ENCODE measurements at places on chromosomes 12 and 14.

- no peak for DNase-seq
These were observed 256.9 kb downstream of the SYT1 start for GRCh38 chr12:79121486-79121885.

DNA sequence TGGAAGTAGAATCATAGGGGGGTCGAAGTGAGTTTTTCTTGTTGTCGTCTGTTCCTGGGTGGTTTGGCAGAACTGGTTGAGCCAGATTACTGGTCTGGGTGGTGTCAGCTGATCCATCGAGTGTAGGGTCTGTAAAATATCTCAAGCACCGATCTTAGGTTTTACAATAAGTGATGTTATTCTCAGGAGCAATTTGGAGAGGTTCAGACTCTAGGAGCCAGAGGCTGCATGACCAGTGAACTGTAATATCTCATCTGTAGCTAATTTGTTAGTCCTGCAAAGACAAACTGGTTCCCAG is 9.7 kb upstream of the SERPINA1 start:
- no peak for DNase-seq

DNA sequence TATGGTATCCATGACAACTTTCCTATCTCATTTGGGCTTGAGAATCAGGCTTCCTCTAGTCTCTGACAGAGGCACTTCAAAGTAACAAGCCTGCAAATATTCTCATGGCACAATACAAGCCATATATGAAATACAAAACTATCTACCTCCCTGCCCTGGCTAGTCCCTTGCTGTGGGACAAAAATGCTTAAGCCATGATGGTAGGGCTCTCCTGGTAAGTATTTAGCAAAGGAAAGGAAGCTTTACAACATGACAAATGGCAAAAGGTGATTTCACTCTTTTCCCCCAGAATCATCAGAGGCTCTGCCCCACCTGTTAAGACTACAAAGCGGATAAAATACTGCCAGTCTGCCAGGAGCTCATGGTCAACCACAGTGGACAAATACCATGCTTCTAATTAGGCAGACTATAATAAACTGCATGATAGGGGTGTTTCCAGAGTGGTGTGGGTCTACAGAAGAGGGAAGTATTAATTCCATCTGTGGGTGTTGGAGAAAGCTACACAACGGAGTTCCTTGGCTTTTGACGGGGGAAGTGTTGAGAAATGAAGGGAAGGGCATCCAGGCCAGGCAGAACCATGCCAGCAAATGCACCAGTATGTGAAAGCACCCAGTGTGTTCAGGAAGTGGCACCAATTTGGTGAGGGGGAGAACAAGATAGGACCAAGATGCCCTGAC is 92.9 kb downstream of the SPTSSA start:
- no peak for DNase-seq

GRCh38 chr12:24554612-24555295 is 394.1 kb downstream of the BCAT1 start:
- DNase-seq = no peak

- no peak for DNase-seq
These were observed 58.2 kb downstream of the GRIP1 start for GRCh38 chr12:66620688-66621087.

GRCh38 chr12:6957151-6957701 is 6.1 kb downstream of the PTPN6 start:
- no peak for DNase-seq

GRCh38 chr12:131041968-131042833 is 88.5 kb downstream of the ADGRD1 start:
- DNase-seq = no peak

- no peak for DNase-seq
These were observed 191.5 kb downstream of the SYT1 start for GRCh38 chr12:79055926-79056674.

DNA sequence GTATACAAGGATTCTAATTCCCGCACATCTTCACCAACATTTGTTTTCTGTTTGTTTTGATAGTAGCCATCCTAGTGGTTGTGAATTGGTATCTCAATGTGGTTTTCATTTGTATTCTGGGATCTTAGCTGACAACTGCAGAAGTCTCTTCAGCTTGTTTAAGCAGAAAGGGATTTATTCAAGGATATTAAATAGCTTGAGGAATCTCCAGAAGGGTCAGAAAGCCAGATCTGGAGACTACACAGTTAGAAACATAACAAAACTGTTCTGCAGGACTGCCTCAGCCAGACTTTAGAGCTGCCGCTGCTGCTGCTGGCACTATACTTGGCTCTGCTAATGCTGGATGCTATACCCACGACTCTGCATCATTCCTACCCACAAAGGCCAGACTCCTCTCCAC is 13.4 kb upstream of the CDKL1 start:
- no peak for DNase-seq

DNA sequence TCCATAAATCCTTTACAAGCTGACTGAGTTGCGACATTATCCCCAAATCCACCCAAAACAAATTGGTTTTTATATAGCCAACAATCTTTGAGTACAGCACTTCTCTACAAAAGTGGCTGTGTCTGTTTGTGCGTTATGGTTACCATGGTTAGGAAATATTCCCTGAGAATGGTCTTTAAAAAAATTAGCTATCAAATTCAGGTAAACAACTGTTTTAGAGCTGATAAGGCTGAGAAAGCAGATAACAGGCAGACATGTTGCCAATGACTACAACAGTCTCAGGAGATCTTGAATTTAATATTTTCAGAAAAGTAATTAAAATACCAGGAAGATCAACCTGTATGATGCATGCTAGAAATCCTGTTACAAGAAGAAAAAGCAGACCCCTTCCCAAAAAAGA is 248.0 kb downstream of the RASSF9 start:
- no peak for DNase-seq

- DNase-seq = no peak
These were observed 17.5 kb downstream of the BIN2 start for GRCh38 chr12:51306507-51306906.

GRCh38 chr14:23439107-23439835 is 3.8 kb upstream of the MYH7 start:
- no peak for DNase-seq

GRCh38 chr12:114414866-114415524 is 9.1 kb upstream of the TBX5 start:
- no peak for DNase-seq

- DNase-seq = no peak
These were observed 72.6 kb downstream of the LRP6 start for GRCh38 chr12:12194206-12194605.

- no peak for DNase-seq
These were observed 80.2 kb downstream of the ANO6 start for GRCh38 chr12:45296046-45296586.

DNA sequence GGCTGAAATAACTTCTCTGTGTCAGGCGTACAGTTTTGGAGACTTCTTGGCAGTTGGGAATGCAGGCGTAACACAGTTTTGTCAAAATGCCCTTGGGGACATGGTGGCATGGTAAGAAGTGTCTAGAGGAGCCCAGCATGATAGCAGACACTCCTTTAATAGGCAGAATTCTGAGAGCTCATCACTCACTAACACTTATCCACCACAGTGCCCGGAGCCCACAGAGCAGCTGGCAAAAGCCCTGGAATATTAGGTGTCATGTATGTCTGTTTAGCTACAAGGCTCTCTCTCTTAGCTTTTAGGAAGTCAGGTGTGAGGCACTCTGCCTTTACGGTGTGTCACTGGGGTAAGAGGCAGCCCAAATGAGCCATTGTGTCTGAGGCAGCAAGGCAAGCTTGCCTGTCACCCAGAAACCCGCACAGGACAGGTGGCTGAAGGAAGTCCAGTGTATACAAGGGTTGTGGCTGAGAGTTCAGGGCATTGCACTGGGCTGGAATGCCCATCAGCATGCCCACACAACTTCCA is 96.3 kb downstream of the ESRRB start:
- DNase-seq = no peak

DNA sequence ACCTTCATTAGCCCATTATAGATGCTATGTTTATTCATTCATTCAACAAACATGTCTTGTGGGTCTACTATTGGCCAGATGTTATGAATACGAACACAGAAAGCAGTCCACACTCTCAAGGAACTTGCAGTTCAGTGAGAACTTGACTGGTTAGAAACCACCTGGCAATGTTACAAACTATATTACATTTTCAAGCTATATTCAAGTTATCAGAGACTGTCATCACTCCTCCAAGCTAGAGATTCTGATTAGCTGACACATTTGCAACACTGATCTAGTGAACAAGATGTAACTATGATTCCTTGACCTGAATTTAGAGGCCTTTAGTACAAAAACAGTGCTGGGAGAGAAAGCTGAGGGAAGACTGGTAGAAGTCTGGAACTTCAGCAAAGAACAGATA is 170.7 kb upstream of the EEA1 start:
- no peak for DNase-seq

GRCh38 chr14:68689511-68689910 is 103.4 kb downstream of the ZFP36L1 start:
- no peak for DNase-seq

GRCh38 chr12:64608901-64609535 is 1.3 kb upstream of the RASSF3 start:
- DNase-seq = peak; percentile 27

DNA sequence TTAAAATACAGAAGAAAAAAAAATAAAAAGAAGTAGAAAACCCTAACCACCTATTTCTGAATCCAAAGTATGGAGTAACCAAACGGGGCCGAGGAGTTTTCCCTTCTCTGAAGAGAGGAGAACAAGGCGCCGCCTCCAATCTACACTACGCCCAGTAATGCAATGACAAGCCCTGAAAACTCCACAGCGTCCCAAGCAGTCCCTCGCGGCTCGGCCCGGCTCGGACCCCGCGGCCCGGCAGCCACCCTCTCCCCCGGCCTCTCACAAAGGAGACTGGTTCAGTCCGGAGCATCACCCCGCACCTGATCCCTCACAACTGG is 371 bp downstream of the CHD8 start:
- DNase-seq = no peak

GRCh38 chr12:27221625-27222387 is 22.3 kb upstream of the STK38L start:
- no peak for DNase-seq

DNA sequence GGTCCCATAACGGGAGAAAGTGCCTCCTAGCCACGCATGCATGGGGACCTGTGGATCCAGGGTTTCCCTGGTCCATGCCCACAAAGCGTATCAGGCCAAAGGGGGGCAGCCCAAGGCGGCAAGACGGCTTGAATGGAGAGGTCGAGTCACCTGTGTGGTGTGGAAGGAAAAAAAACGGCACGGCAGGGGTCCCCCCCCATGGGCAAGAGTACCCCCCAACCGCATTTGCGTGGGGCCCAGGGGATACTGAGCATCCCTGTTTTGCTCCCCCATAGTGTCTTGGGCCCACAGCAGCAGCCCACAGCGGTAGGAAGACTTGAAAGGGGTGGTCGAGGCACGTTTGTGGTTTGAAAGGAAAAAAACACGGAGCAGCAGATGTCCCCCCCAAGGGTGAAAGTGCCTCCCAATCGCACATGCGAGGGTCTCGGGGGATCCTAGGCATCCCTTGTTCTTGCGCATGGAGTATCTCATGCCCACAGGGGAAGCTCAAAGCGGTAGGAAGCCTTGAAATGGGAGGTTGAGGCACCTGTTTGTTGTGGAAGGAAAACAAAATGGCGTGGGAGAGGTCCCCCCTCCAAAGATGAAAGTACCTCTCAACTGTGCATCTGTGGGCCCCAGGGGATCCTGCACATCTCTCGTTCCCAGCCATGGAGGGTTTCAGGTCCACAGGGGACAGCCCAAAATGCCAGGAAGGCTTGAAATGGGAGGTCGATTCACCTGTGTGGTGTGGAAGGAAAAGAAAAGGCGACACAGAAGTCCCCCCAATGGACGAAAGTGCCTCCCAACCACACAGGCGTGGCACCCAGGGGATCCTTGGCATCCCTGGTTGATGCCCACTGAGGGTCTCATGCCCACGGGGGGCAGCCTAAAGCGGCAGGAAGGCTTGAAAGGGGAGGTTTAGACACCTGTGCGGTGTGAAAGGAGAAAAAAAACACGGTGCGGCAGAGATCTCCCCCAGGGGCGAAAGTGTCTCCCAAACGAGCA is 577.5 kb downstream of the ALG10 start:
- no peak for DNase-seq

DNA sequence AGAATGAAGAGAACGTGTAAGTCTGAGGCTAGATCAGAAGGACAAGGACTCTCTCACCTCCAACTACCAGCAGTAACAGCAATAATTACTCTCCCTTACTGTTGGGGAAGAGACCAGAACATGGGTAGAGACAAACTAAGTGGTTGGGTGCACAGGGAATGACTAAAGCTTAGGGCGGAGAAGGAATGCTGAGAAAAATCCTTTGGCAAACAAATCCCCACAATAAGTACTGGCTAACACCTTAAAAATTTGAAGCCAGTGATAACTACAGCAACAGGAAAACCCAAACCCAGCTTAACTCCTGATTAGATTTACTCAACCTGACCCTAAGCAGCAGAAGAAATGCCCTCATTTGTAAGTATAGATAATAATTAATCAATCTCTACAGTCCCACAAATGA is 759.0 kb downstream of the AACS start:
- no peak for DNase-seq

DNA sequence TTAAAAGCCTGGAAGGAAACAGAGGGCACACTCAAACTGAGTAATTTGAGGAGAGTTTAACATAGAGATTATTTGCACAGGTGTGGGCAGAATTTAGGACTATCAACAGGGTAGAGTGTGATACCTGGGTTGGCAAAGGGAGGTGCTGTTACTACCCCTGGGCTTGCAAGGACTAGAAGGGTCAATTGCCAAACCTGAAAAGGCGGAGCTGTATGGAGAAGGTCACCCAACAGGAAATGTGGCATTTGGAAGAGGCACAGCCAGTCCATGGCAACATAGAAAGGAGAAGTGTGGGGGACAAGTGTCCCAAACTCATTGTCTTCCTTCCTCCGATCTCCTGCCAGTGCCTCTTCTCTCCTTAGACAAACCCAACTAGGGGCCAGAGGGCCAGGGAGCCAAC is 21.6 kb upstream of the MED13L start:
- DNase-seq = no peak

DNA sequence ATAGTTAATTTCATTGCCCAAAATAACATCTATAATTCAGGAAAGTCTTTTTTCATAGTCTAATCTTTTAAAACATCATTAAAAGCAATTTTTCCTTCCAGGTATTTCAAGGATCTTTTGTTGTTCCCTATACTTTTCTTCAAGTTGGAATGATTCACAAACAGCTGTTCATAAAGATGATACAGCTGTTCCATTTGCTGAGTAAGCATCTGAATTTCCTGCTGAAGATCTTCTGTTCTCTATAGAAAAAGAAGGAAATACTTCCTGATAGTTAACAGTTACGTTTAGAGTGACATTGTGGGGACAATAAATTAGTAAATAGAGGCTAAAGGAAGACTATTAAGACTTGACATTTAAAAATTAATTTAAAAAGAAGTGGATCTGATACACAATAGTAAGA is 30.3 kb upstream of the ESR2 start:
- DNase-seq = no peak

DNA sequence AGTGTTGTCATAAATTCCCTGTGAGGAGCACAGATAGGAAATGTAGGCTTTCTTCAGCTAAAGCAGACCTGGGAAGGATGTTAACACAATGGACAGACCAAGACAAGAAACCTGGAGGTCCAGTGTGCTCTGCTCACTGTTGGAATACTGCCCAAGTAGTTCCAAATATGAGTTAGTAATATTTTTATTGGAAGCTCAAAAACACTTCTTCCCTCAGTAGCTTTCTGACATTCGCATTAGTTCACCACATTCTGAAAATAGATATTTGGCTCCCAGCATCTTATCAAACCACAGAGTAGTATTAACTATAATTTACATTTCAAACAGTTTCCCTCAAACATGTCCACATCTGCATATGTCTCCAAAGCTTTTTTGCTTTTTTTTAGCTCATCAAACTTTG is 74.8 kb upstream of the PYGL start:
- no peak for DNase-seq

Measured in stimulated activated CD4-positive, alpha-beta T cell treated with anti-CD3 and anti-CD28 coated beads, TNF-alpha, amount 100 ng/mL, for 4 hours (primary cell).